D341Med (cell line): ENCODE measurements at places on chromosomes 3 and 15.

GRCh38 chr3:83321891-83322290 lies 1560.4 kb upstream of the GBE1 start:
- no peak for DNase-seq

DNA sequence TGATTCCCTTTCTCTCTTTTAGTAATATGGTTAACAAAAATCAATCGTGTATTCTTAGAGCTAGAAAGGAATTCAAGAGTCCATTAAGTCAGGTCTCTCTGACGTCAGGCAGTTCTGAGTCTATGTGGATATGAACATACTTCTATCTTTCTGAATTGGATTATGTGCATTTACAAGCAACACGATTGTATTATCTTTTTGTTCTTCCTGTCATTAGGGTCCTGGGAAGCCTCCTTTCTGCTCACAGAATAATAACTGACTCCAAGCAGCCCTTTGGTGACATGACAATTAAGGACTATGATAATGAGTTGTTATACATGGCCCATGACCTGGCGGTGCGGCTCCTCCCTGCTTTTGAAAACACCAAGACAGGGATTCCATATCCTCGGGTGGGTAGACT lies 14.0 kb downstream of the EDEM1 start:
- no peak for DNase-seq

GRCh38 chr3:109331692-109332091 lies 5.7 kb downstream of the DPPA4 start:
- no peak for DNase-seq

- no peak for DNase-seq
These were observed 83.8 kb downstream of the PLOD2 start for GRCh38 chr3:146077181-146077580.

DNA sequence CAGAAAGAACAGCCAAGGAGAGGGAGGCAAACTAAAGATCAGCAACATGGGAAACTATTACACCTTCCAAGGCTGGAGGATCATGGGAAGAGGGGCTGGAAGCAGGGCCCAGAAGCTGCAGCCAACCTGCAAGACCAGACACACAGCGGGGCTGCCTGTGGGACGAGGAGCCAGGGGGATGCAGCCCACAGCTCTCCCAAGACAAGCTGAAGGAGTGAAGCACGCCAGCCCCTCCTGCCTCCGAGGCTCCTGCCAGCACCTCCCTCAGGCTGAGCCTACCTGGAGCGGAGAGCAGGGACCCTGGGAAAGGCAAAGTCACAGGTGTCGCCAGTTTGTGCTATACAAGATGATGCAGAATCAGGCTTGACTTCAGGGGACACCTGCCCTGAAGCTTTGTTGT lies 133.3 kb downstream of the OSBPL10 start:
- no peak for DNase-seq

DNA sequence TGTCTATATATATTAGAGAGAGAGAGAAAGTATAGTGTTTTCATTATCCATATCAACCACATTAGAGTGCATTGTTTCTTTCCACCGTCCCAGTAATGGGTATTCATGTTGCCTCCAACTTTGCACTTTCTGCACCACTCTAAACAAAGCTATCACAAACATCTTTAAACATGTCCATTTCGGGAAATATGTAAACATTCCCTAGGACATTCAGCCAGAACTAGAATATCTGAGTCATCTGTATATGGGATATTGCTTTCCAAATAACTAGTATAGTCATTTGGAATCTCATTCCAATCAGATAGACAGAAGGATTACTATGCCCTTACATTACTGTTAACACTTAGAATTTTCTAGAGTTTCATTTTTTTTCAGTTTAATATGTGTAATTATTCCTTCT lies 914.9 kb upstream of the EPHA6 start:
- no peak for DNase-seq

GRCh38 chr15:69742361-69742760 lies 289.7 kb downstream of the RPLP1 start:
- DNase-seq = no peak

DNA sequence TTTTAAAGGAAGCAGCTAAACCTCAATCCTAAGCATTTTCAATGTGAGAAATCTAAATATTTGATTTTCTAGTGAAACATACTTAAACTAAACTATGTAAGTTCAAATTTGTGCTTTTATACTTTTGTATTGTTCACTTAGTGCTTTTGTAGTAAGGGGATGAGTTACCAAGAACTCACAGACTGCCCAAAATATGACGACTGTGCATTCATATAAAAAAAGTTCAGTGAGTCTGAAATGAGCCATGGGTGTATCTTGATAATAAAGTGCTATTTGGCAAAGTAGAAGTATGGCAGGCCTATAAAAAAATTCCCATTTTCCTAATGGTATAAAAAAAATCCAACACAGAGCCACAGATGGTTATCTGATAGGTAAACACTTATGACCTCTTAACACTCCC lies 66.2 kb downstream of the NPTN start:
- no peak for DNase-seq

DNA sequence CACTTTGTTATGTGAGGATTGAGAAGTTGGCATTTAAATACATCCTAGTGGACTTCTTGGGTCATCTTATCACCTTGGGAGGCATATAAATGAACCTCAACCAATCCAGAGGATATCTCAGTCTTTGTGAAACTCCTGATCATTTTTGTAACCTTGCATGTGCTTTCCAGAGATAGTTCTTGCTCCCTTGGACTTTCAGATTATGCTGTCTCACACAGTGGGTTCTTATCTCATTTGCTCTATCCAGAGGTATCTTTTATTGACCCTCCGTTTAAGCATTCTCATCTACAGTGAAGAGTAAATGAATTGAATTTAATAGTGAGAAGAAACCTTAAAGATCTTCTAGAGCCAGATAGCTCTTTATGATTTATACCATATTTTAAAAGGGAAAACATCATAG lies 10.4 kb downstream of the ARMC8 start:
- DNase-seq = no peak

DNA sequence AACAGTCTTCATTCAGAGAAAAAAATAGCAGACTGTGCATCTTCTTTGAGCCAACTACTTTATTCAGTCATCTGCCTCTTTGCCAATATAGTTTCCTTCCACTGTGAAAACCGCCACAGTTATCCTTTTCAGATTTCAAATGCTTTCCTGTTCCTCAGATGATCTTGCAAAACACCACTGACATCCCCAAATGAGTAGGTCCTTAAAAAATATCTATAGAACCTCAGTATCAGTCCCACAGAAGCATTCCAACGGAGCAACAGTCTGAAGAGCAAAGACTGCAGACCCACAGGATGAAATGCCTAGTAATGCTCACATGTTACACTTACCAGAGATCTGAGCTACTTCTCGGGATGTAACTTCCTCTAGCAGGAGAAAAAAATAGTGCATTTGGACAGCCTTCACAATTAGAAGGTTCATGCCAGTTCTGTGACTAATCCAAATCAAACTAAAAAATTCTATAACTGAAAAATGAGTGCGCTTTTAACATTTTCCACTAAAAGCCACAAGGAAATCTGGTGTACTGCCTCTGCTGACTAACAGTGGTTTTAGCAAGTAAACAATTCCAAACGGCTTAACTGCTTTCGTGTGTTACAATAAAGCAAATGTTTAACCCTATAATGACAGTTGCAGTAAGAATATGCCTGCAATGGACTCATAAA lies at the start of gene ANKRD28:
Gene ANKRD28 (minus strand): TSS at position 338 of the 662 bp plus-strand sequence. CDS start 1,458 bp downstream, outside the sequence.
- peak; percentile 28 for DNase-seq

DNA sequence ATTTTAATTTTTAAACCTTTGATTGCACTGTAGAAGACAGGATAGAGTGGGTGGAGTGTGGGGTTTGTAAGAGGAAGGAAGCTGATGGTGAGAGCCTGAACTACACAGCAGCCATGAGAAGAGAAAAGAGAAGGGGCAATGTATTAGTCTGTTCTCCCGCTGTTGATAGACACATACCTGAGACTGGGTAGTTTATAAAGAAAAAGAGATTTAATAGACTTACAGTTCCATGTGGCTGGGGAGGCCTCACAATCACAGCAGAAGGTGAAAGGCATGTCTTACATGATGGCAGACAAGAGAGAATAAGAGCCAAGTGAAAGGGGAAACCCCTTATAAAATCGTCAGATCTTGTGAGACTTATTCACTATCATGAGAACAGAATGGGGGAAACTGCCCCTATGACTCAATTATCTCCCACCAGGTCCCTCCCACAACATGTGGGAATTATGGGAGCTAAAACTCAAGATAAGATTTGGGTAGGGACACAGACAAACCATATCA lies 37.3 kb downstream of the STARD5 start:
- no peak for DNase-seq

- DNase-seq = no peak
These were observed 528.8 kb upstream of the NAALADL2 start for GRCh38 chr3:174330303-174330702.

DNA sequence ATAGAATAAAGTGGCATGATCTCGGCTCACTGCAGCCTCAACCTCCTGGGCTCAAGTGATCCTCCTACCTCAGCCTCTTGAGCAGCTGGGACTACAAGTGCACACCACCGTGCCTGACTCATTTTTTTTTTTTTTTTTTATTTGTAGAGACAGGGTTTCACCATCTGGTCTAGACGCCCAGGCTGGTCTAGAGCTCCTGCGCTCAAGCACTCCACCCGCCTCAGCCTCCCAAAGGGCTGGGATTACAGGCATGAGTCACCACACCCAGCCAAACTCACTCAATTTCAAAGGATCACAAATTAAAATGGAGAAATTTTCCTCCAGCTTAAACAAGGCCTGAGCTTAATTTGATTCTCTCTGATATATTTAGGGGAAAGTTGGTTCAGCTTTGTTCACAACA lies 27.3 kb upstream of the NMB start:
- peak; percentile 67 for DNase-seq
